ENCODE measurements at places on chromosomes 2 and 18. TPM values are rescaled to one million over a fixed set of nuclear protein-coding genes. Genes with fewer than 3 reads are reported as not detected.

GRCh38 chr18:36328916-36329315 is 31.4 kb downstream of the FHOD3 start:
- no peak for DNase-seq
- no peaks in the 10 kb centered on the region for H3K36me3 ChIP-seq
- no peaks in the 10 kb centered on the region for H3K27me3 ChIP-seq

- peak; percentile 80 for DNase-seq
- peak overlapping the region; percentile 66 for H3K4me3 ChIP-seq
- H3K27ac ChIP-seq, result peak overlapping the region; percentile 94
- peaks cover 5% of the 10 kb centered on the region for H3K27me3 ChIP-seq
- H3K36me3 ChIP-seq, result peaks cover 16% of the 10 kb centered on the region
- peaks cover 20% of the 10 kb centered on the region for H3K4me1 ChIP-seq
These were observed 39.5 kb upstream of the FHL2 start for GRCh38 chr2:105438104-105438929.

DNA sequence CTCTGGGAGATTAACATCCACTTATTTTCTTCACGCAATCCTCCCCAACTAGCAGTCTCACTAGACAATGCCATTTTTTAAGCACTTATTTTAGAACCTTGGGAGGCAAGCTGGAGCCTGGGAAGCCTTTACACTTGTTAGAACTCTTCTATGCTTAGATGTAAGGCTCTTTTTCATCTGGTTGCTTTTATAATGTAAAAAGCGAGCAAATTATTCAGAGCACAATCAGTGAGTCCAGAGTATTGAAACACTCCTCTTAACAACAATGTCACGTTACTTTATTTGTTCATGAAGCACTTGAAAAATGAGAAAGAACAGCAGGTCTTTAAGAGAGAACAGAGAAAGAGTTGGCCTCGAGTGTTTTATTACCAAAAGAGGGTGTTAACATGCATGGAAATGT is 84.1 kb upstream of the SLC8A1 start:
- no peaks in the 10 kb centered on the region for H3K36me3 ChIP-seq
- H3K4me3 ChIP-seq, result no peak overlapping the region
- peaks cover 32% of the 10 kb centered on the region for H3K4me1 ChIP-seq
- no peaks in the 10 kb centered on the region for H3K27me3 ChIP-seq
- DNase-seq, result no peak

GRCh38 chr2:156649596-156649995 is 213.4 kb downstream of the GPD2 start:
- no peak overlapping the region for H3K4me3 ChIP-seq
- H3K27ac ChIP-seq, result peak overlapping the region; percentile 66
- DNase-seq, result peak; percentile 66
- H3K4me1 ChIP-seq, result peaks cover 7% of the 10 kb centered on the region
- H3K36me3 ChIP-seq, result no peaks in the 10 kb centered on the region

Gene STK36
- total RNA-seq, result 7.4 TPM

DNA sequence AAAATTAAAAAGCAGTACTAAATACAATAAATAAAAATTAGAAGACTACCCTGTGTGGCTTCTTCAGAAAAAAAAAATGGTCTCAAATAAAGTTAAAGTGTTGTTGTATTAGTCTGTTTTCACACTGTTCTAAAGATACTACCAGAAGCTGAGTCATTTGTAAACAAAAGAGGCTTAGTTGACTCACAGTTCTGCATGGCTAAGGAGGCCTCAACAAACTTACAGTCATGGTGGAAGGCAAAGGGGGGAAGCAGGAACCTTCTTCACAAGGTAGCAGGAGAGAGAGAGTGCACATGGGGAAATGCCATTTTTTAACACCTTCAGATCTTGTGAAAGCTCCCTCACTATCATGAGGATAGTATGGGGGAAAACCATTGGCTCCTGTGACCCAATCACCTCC is 612.8 kb downstream of the RNF144A start:
- H3K4me3 ChIP-seq, result no peak overlapping the region
- no peaks in the 10 kb centered on the region for H3K36me3 ChIP-seq
- peaks cover 5% of the 10 kb centered on the region for H3K27me3 ChIP-seq
- no peak overlapping the region for H3K27ac ChIP-seq
- H3K4me1 ChIP-seq, result no peaks in the 10 kb centered on the region

DNA sequence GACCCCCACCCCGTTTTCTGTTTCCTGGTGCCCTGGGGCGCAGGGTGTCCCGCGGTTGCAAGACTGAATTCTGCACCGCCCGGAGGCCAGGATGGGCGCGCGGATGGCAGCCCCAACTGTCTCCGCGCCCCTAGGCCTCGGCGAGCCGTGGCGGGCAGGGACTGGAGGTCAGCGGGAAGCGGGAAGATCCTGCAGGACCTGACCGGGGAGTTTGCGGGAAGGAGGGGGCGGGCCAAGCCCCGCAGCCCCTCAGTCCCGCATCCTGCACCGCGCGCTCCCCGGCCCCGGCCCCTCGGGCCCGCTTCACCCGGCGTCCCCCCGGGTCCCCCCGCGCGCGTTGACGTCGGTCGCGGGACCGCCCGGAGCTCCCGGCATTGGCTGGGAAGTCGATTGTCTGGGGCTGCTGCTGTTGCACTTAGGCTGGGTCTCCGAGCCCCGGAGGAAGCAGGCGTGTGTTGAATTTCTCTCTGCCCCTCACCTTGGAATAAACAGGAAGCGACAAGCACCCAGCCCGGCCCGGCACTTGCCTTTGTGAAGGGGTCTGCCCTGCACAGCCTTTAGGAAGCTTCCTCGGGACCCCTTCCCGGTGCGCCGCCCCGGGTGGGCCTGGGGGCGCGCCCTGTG is at the start of gene LDLRAD4:
Gene LDLRAD4 (plus strand): TSS at position 393 of the 624 bp plus-strand sequence.
- peaks cover 70% of the 10 kb centered on the region for H3K4me1 ChIP-seq
- peak; percentile 65 for DNase-seq
- peak within 1 kb of the TSS; percentile 92 for H3K27ac ChIP-seq
- peak within 1 kb of the TSS; percentile 74 for H3K4me3 ChIP-seq
- no peaks in the 10 kb centered on the region for H3K27me3 ChIP-seq
- H3K36me3 ChIP-seq, result no peaks in the 10 kb centered on the region

GRCh38 chr2:201580486-201580885 is 62.8 kb downstream of the TMEM237 start:
- H3K4me1 ChIP-seq, result no peaks in the 10 kb centered on the region
- no peak overlapping the region for H3K4me3 ChIP-seq
- DNase-seq, result no peak
- no peaks in the 10 kb centered on the region for H3K36me3 ChIP-seq
- H3K27me3 ChIP-seq, result no peaks in the 10 kb centered on the region

- peaks cover 39% of the 10 kb centered on the region for H3K4me1 ChIP-seq
- no peak overlapping the region for H3K4me3 ChIP-seq
- no peaks in the 10 kb centered on the region for H3K36me3 ChIP-seq
- H3K27ac ChIP-seq, result no peak overlapping the region
These were observed 211.2 kb downstream of the VAPA start for GRCh38 chr18:10124967-10125366.

DNA sequence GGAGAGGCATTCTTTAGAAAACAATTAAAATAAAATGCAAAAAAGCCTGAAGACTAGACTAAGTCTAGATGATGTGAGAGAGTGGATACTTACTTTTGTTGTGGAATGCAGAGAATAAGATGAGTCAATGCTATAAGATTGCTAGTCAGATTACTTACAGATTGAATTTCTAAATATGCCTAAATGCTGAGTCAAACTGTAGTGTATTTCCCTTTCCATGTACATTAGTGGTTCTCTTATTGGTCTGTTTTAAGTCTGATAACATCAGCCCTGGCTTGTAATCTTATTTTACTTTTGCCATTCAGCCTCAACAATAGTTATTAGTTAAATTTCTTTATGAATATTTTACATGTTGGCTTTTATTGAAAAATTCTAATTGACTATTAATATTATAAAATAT is 702.7 kb downstream of the SOCS6 start:
- H3K27ac ChIP-seq, result no peak overlapping the region
- no peak overlapping the region for H3K4me3 ChIP-seq
- H3K36me3 ChIP-seq, result no peaks in the 10 kb centered on the region
- no peaks in the 10 kb centered on the region for H3K4me1 ChIP-seq
- H3K27me3 ChIP-seq, result no peaks in the 10 kb centered on the region

DNA sequence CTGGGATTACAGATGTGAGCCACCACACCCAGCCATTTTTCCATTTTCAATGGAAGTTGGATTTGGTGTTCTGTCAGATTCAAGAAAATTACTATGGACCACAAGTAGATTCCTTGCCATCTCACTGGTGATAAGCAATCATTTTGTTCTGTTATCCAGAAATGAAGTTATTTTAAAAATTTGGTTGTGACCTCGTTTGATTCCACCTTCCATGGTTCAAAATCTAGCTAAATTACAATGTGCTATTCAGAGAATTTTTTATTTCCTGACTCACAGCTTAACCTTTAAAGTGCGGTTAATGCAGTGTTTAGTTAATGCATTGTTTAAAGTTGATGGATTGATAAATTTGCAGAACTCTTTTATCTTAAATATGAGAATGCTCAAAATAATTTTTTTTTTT is 243.2 kb upstream of the BOD1L2 start:
- H3K4me3 ChIP-seq, result no peak overlapping the region
- H3K27me3 ChIP-seq, result no peaks in the 10 kb centered on the region
- no peak for DNase-seq
- H3K27ac ChIP-seq, result no peak overlapping the region
- H3K36me3 ChIP-seq, result no peaks in the 10 kb centered on the region

- peaks cover 10% of the 10 kb centered on the region for H3K27me3 ChIP-seq
- no peak for DNase-seq
- H3K27ac ChIP-seq, result no peak overlapping the region
- H3K36me3 ChIP-seq, result no peaks in the 10 kb centered on the region
These were observed 156.3 kb downstream of the LAMA1 start for GRCh38 chr18:6961331-6961730.

Gene COPS7B
- 21.3 TPM for total RNA-seq

Gene VAMP8
- total RNA-seq, result 15.5 TPM

Gene C1GALT1C1L
- total RNA-seq, result 1.2 TPM

DNA sequence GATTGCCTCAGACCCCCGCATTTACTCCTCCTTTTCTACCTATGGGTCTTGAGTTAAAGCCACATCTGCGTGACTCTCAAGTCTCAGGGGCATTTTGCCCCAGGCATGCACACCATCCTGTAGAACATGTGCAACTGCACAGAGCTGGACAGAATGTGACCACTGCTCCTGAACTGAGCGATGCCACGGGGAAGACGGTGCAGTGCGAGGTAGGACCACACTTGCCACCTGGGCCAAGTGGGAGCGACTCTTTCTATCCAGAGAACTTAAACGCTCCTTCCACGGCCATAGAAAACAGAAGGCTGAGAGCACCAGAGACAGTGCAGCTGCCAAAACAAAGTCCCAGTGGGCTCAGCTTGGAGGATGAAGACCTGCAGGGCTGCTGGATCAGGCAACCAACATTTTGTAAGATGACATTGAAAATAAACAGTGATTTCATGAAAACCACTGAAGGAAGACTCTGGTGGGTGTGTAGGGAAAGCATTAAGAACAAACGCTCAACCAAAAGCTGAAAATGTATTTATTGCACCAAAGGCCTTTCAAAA is 149.0 kb upstream of the HDAC4 start:
- no peak overlapping the region for H3K27ac ChIP-seq
- no peaks in the 10 kb centered on the region for H3K4me1 ChIP-seq
- peaks cover 90% of the 10 kb centered on the region for H3K27me3 ChIP-seq
- DNase-seq, result no peak
- H3K4me3 ChIP-seq, result no peak overlapping the region

GRCh38 chr2:96914332-96914731 is 44.5 kb upstream of the SEMA4C start:
- H3K4me1 ChIP-seq, result peaks cover 60% of the 10 kb centered on the region
- H3K4me3 ChIP-seq, result no peak overlapping the region
- H3K36me3 ChIP-seq, result no peaks in the 10 kb centered on the region
- DNase-seq, result no peak
- peak overlapping the region; percentile 73 for H3K27ac ChIP-seq

- H3K4me1 ChIP-seq, result no peaks in the 10 kb centered on the region
- no peak overlapping the region for H3K4me3 ChIP-seq
- no peak overlapping the region for H3K27ac ChIP-seq
- H3K27me3 ChIP-seq, result no peaks in the 10 kb centered on the region
- no peaks in the 10 kb centered on the region for H3K36me3 ChIP-seq
These were observed 108.5 kb upstream of the NCK2 start for GRCh38 chr2:105636109-105636740.

DNA sequence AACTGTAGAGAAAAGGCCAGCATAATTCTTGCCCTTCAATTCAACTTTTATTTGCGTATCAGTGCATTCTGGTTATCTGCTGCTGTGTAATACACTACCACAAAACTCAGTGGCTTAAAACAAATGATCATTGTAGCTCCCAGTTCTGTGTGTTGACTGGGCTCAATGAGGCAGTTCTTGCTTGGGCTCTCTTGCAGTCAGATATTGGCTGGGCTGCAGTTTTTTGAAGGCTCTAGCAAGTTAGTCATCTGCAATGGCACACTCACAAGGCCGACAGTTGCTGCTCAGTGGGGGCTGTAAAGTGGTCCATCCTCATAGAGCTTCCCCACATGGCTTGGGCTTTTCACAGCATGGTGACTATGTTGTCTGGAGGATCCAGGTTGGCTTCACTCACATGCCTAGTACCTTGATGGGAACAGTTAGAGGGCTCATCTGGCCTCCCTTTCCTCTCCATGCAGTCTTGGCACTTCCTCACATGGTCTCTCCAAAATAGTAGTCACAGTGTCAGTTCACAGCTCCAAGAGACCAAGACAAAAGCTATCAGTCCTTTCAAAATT is 110.6 kb upstream of the TNP1 start:
- H3K27me3 ChIP-seq, result no peaks in the 10 kb centered on the region
- H3K4me1 ChIP-seq, result peaks cover 36% of the 10 kb centered on the region
- no peaks in the 10 kb centered on the region for H3K36me3 ChIP-seq
- DNase-seq, result no peak
- no peak overlapping the region for H3K27ac ChIP-seq
- H3K4me3 ChIP-seq, result no peak overlapping the region

- H3K36me3 ChIP-seq, result no peaks in the 10 kb centered on the region
- peaks cover 25% of the 10 kb centered on the region for H3K4me1 ChIP-seq
- H3K4me3 ChIP-seq, result peak overlapping the region; percentile 57
- H3K27me3 ChIP-seq, result no peaks in the 10 kb centered on the region
- no peak for DNase-seq
These were observed 24.1 kb upstream of the NMUR1 start for GRCh38 chr2:231554327-231554726.

Gene KHK
- total RNA-seq, result 2.9 TPM

DNA sequence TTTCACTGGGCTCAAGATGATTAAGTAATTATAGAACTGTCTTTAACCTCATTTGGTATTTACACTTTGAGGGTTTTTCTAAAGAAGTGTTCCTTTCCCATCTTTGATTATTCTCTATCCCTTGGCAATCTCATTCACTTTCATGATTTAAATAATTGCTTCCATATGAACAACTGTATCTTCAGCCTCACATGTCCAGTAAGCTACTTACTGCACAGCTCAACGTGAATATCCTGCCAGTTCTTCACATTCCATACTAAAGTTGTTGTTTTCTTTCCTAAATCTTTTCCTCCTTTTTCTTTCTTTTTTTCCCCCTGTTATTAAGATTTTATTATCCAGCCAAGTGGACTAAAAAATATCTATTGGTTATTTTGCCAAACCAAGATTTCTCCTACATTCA is 37.7 kb downstream of the ZC3H15 start:
- no peak overlapping the region for H3K4me3 ChIP-seq
- H3K27me3 ChIP-seq, result no peaks in the 10 kb centered on the region
- H3K4me1 ChIP-seq, result peaks cover 13% of the 10 kb centered on the region
- DNase-seq, result no peak
- no peak overlapping the region for H3K27ac ChIP-seq

- H3K4me1 ChIP-seq, result no peaks in the 10 kb centered on the region
- no peaks in the 10 kb centered on the region for H3K36me3 ChIP-seq
- peaks cover 51% of the 10 kb centered on the region for H3K27me3 ChIP-seq
- no peak overlapping the region for H3K4me3 ChIP-seq
These were observed 174.4 kb downstream of the RPIA start for GRCh38 chr2:88865801-88866371.
